ENCODE measurements at places on chromosomes 13 and 19.

DNA sequence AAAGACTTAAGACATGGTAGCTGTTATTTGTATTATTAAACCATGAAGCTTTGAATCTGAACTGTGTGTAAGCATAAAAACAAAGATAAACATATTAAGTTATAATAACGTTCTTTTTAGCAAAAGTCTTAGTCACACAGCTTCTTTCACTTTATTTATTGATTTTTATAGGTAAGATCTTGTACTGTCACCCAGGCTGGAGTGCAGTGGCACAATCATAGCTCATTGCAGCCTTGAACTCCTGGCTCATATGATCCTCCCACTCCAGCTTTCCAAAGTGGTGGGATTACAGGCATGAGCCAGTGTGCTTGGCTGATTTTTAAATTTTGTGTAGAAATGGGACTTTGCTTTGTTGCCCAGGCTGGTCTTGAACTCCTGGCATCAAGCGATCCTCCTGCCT is 13.4 kb downstream of the FARP1 start:
- DNase-seq = no peak

DNA sequence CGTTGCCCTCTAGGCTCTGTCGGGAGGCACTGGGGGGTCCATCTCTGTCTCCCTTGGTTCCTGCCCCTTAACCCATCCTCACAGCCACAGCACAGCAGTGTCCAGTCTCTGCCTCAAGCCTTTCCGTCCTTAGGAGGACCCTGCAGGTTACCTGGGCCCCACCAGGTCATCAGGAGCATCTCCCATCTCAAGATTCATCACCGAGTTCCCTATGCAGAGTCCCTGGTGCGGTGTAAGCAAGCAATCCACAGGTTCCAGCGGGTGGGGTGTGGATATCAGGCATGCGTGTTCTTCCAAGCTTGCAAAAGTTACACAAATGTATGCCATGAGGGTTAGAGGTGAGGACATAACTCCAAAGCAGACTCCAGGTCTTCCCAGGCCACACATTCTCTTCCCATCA is 20.9 kb upstream of the GAS6 start:
- no peak for DNase-seq

- no peak for DNase-seq
Measured at GRCh38 chr19:5694956-5695648, 5.0 kb downstream of the RPL36 start.

- no peak for DNase-seq
Measured at GRCh38 chr13:111139452-111139851, 24.3 kb downstream of the ARHGEF7 start.

- DNase-seq = no peak
Measured at GRCh38 chr13:87827479-87827878, 156.3 kb downstream of the SLITRK5 start.

DNA sequence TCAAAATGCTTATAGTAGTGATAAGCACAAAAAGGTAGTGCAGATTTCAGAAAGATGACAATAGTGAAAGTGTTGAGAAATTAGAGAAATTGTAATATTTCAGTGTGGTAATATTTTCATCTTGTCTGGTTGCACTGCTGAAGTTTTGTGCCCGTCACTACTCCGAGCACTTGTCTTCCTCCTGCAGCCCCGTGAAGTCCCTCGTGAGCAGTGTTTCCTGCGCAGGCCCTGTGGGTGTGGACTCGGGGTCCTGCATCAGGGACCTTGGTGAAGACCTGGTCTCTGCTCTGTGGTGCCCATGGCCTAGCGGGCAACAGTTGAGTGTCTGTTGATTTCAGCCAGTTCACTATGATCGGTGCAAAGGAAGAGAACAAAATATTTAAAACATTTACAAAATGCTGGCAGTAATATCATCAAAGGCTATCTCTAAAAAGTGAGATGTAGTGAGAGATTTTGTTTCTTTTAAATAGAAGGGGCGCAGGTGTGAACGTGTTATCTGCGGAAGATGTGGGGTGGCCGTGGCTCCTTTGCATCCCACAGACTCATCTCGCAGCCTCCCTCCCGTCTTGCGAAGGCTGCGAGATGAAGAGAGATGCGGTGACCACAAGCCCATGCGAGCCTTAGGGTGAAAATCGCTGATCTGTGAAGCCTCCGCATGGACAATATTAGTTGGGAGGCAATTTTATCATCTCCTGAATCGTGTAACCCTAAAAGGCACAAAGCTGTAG is 27.7 kb upstream of the DCUN1D2 start:
- DNase-seq = no peak
